ENCODE measurements at places on chromosomes 7 and 10.

GRCh38 chr7:114293289-114294012, 121.2 kb upstream of the FOXP2 start:
- no peak for DNase-seq

DNA sequence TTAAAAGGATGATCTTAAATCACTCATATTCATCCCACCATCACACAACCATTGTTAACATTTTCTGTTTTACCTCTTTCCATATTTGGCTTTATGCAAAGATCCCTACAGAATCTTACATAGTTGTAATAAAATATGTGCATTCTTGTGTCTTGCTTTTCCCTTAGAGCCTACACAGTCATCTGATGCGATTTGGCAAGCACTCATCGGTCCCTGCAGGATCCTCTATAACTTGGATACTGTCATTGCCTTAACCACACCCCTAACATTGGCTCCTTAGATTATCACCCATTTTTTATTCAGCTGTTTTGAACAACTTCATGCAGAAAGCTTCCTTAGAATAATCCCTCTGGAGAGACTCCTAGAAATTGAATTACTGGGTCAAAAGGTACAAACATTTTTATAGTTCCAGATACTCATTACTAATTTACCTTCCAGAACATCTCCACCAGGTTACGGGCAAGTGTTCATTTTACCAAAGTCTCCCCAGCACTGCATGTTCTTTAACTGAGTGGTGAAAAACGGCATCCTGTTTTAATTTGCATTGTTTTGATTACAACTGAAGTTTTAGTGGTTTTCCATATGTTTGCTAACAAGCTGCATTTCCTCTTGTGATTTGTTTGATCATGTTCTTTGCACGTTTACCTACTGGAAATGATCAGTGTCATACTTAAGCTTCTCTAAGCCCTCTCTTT, 268.3 kb downstream of the GRID1 start:
- DNase-seq, result no peak

DNA sequence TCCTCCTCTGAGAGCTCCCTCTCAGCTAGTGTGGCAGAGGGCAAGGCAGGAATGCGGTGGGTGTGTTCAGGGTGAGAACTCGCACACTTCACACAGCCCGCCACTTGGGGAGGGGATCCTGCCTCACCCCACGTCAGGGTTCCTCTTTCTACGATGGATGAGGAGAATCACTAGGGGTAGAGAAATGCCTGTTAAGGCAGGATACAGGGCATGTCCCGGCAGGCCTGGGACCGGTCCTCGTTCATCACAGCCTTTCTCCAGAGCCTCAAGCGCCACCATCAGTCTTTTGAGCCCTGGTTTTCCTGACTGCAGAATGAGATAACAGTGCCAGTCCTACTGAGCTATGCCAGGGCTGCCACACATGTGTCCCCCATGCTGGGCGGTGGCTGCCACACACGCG, 546.7 kb upstream of the ADARB2 start:
- no peak for DNase-seq

- DNase-seq, result no peak
Observed at GRCh38 chr10:109665321-109665720, 258.0 kb downstream of the XPNPEP1 start.

Data from RPMI7951 (cell line).